ENCODE measurements at places on chromosomes 5 and 9.
A peak's percentile ranks its signal among the peaks of the same experiment; 100 is the strongest.

- DNase-seq = no peak
These were observed 50.3 kb downstream of the MTAP start for GRCh38 chr9:21852754-21853153.

DNA sequence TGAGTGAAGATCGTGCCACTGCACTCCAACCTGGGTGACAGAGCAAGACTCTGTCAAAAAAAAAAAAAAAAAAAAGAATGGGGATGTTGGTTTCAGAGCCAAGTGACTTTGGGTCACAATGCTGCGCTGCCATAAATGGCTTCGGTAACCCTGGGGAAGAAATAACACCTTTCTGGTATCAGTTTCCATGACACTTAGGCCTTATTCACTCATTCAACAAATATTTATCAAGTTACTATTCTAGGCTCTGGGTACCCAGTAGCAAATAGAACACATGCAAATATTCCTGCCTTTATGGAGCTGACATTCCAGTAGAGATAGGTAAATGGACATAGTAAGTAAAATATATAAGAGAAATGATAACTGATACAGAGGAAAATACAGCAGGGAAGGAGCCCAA, 454.2 kb downstream of the PDE4D start:
- no peak for DNase-seq

DNA sequence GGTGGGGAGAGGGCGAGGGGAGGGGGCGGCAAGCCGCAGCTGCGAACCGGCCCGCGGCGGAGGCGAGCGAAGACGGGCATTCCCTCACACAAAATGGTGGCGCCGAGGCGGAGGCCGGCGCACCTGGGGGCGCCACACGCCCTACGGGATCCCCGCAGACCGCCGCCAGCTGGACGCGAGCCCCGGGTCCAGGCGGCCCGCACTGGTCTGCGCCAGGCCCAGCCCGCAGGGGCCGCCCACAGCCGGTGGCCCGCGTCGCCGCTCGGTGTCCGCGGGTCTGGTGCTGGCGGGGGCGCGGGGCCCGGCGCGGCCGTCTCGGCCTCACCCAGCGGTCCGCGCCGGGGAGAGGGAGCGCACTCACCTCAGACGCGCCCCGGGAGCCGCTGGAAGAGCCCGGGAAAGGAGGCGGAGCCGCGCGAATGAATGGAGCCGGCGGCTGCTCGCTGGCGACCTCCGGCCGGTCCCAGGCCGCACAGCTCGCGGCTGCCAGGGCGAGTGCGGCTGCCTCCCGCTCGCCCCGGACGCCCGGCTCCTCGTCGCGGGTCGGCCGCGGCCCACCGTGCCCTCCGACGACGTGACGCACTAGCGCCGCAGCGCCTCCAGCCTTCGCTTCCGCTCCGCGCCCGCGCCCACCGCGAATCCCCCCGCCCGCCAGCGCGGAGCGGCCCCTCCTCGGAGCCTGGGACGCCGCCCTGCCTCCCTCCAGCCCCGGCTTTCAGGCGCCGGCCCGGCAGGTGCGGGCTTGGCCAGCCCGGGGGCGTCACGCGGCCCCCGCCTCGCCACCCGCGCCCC, at the start of gene FAM169A:
Gene FAM169A, minus strand, starts transcription at position 584 of the 792 bp plus-strand sequence. CDS start 24,711 bp downstream, outside the sequence.
- peak; percentile 25 for DNase-seq

GRCh38 chr9:70902171-70902570, 219.2 kb downstream of the TRPM3 start:
- no peak for DNase-seq

GRCh38 chr9:79600466-79600865, 28.7 kb downstream of the TLE4 start:
- no peak for DNase-seq

GRCh38 chr9:1018121-1018520, 32.0 kb upstream of the DMRT2 start:
- no peak for DNase-seq

GRCh38 chr5:163525096-163525495, 19.7 kb downstream of the MAT2B start:
- no peak for DNase-seq

GRCh38 chr5:61496446-61496845, 164.4 kb downstream of the ZSWIM6 start:
- no peak for DNase-seq

Data from stimulated activated CD8-positive, alpha-beta memory T cell treated with anti-CD3 and anti-CD28 coated beads, Interleukin-4, amount 100 ng/mL, for 24 hours (primary cell).